ENCODE measurements at places on chromosomes 3 and 15. TPM values are rescaled to one million over a fixed set of nuclear protein-coding genes. Genes with fewer than 3 reads are reported as not detected.

The NME9 gene
- not detected for polyA plus RNA-seq

The FAM107A gene
- 22.4 TPM for polyA plus RNA-seq

The GAP43 gene
- polyA plus RNA-seq: 1.00 TPM

The SCAMP5 gene
- polyA plus RNA-seq: 12.7 TPM

The PXYLP1 gene
- polyA plus RNA-seq: 2.6 TPM

The MORC1 gene
- not detected for polyA plus RNA-seq

GRCh38 chr3:12301031-12301430, 12.2 kb downstream of the PPARG start:
- no peak overlapping the region for H3K27ac ChIP-seq
- H3K27me3 ChIP-seq: no peaks in the 10 kb centered on the region
- no peak for DNase-seq
- no peaks in the 10 kb centered on the region for H3K36me3 ChIP-seq
- no peaks in the 10 kb centered on the region for H3K4me1 ChIP-seq
- no peak overlapping the region for H3K4me3 ChIP-seq

DNA sequence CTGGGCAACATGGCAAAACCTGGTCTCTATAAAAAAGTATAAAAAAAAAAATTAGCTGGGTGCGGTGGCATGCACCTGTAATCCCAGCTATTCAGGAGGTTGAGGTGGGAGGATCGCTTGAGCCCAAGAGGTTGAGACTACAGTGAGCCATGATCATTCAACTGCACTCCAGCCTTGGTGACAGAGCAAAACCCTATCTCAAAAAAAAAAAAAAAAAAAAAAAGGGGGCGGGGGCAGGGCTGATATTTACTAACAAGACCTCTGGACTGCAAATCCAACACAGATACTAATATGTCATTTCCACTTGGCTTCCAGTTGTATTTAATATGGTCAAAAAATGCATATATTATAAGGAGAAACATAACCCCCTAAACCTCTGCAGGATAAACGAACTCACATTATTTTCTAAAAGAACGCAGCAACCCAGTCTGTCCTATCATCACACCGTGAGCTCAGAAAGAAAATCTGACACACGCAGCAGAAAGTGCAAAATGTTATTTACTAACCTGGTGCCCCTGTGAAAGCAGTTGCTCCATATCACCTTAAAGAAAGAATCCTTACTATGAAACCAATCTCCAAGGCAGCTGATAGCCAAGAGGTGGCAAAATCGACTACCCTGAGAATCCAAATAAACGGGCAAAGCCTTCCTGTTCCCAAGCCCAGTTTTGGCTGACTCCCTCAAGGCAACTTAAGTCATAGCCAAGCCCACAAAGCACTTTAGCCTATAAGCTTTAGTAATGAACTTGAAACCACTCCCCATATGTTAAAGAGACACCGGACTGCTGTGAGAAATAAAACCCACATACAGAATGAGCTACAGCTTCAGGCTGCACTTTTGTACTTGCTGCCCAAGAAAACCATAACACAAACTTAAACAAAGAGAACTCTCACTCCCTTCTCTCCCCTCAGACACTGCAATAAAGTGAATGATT, 39.3 kb downstream of the PLD1 start:
- H3K36me3 ChIP-seq: no peaks in the 10 kb centered on the region
- peak overlapping the region; percentile 35 for H3K4me3 ChIP-seq
- peak overlapping the region; percentile 71 for H3K27ac ChIP-seq
- H3K4me1 ChIP-seq: peaks cover 14% of the 10 kb centered on the region

DNA sequence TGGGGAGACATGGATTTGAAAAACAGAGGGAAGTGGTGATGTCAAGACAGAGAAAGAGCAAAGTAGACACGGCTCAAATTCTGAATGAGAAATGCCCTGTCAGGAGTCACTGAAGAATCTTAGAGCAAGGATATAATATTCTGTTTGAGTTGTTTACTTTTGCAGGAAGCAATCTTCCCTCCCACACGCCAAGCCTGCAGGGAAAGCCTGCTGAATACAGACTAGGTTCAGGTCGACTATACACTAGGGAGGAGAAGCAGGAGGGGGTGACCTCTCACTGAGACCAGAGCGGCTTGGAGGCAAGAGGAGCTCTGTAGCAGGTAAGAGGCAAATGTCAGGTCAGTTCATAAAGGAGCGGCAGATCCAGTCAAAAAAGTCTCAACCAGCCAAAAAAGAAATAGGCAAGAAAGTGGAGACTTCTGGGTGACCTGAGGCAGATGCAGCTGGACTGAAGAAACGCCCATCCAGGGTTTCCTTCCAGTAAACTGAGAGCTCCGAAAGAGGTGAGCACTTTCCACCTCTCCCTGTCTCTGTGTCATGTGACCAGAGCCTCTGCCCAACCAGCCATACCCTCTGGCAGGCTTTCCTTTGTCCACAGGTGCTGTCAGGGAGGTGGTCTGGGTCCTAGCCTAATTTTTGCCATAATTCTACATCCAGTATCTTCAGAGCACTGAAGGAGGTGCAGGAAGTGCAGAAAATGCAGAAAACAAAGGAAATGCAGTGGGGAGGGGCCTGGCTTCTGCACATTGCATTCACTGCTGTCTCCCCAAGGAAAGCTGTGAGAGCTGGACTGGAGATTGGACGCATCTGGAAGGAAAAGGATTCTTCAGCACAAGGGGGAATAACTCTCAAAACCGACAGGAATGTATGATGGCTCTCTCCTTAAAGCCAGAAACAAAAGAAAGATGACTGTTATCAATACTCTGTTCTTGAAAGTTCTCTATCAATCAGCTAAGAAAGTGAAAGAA, 37.8 kb upstream of the CTXND1 start:
- H3K36me3 ChIP-seq: no peaks in the 10 kb centered on the region
- H3K27ac ChIP-seq: no peak overlapping the region
- no peak overlapping the region for H3K4me3 ChIP-seq
- peaks cover 15% of the 10 kb centered on the region for H3K27me3 ChIP-seq

GRCh38 chr15:77784361-77785292, 151.9 kb upstream of the LINGO1 start:
- no peaks in the 10 kb centered on the region for H3K36me3 ChIP-seq
- no peak overlapping the region for H3K27ac ChIP-seq
- no peaks in the 10 kb centered on the region for H3K4me1 ChIP-seq
- DNase-seq: no peak

DNA sequence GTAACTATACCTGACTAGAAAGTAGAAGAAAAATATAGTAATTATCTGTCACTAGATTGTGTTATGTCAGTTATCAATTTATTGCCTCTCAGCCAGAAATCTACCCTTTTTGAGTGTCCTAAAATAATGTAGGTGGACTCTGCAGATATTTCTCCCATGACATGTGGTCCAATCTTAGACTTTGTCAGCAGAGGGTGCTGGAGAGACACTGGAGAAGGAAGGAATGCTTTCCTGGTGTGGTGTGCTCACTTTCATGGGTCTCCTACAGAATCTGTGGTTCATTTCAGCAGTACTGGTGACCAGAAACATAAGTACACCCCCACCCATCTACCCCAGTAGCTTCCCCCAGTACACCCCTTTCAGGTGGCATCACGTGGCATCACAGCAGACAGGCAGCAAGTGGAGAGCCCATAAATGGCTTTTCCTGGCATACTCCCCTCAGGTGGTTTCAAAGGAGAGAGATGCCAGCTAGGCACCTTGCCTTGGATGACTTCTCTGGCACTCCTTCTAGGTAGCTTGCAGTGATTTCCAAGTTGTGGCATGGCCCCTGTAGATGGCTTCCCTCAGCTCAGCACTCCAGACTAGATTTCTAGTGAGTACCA, 114.7 kb downstream of the GADL1 start:
- no peaks in the 10 kb centered on the region for H3K4me1 ChIP-seq
- H3K27ac ChIP-seq: no peak overlapping the region
- DNase-seq: no peak
- no peaks in the 10 kb centered on the region for H3K27me3 ChIP-seq
- H3K36me3 ChIP-seq: no peaks in the 10 kb centered on the region
- no peak overlapping the region for H3K4me3 ChIP-seq

All from stomach (tissue), 19 donors.